ENCODE measurements at places on chromosomes 7 and 10. TPM values are rescaled to one million over a fixed set of nuclear protein-coding genes. Genes with fewer than 3 reads are reported as not detected.

Gene AKR1D1
- total RNA-seq: 0.28 TPM

Gene ARMC10
- total RNA-seq: 56.5 TPM

Gene MRM2
- total RNA-seq: 30.6 TPM

Gene MMD2
- total RNA-seq: not detected

All from neural progenitor cell (in vitro differentiated cells).